Activated CD8-positive, alpha-beta memory T cell treated with anti-CD3 and anti-CD28 coated beads for 1 hour (primary cell): ENCODE measurements at places on chromosomes 12 and 14.

DNA sequence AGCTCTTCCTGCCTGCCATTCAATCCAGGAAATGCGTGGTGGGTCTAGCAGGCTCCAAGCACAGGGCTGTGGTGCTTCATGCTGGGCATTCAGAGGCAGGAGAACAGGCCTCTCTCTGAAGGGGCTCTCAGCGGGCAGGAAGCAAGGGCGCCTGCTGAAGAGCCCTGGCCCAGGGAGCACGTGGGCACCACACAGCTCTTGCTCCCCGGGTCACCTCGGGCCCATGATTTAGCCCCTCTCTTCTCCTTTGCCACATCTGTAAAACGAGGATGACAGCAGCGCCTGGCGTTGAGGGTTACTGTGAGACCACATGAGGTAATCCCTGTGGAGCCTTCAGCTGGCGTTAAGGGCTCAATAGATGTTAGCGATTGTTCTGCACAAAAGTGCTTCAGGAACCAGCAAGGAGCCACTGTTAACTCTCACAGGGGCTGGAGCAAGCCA is 37.6 kb upstream of the SPTLC2 start:
- no peak for DNase-seq

DNA sequence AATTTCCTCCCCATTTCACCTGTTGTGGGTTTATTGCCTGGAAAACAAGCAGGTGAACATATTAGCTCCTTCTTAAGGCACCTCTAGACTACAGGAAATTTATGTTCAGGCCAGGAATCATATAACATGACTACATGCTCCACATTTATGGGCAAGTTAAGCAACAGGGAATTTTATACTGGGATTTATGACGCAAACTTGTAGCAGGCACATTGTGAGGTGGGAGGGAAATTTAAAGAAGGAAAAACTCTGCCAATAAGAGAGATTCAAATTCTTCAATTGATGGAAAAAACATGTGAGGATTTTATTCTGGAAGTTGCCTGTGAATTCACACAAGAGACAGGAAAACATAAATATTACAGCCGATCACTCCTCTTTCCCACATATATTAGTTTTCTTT is 93.9 kb downstream of the TBC1D30 start:
- no peak for DNase-seq

DNA sequence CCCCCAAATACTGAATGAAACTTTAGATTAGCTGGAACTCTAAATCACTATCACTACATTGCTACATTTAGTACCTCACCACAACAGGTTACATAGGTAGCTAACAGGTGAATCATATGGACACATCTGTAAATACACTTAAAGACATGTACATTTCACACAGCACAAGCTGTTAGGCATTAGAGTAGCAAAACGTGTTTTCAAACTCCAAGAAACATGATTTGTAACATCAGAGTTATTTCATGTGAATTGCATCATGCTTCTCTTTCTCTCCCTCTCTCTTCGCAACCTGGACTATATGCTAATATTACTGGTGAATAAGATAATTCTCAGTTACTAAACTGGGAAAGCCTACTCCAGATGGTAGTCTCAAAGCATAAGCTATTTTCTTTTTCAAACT is 4.3 kb downstream of the SEL1L start:
- no peak for DNase-seq

DNA sequence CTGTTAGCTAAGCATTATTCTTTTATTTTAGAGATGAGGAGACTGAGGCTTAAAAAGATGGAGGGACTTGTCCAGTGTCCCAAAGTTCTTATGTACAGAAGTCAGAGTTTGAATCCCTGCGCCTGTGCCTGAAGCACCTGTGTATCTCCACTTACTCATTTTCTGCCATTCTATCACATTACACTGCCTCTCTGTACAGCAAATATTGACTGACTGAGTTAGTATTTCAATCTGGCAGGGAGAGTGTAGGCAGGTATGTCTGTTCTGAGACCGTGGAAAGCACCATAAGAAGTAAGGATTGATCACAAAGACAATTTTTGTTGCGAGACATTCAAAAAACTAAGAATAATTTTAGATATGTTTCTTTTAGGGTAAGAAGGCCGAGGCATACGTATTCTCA is 162.7 kb downstream of the KITLG start:
- DNase-seq = no peak

DNA sequence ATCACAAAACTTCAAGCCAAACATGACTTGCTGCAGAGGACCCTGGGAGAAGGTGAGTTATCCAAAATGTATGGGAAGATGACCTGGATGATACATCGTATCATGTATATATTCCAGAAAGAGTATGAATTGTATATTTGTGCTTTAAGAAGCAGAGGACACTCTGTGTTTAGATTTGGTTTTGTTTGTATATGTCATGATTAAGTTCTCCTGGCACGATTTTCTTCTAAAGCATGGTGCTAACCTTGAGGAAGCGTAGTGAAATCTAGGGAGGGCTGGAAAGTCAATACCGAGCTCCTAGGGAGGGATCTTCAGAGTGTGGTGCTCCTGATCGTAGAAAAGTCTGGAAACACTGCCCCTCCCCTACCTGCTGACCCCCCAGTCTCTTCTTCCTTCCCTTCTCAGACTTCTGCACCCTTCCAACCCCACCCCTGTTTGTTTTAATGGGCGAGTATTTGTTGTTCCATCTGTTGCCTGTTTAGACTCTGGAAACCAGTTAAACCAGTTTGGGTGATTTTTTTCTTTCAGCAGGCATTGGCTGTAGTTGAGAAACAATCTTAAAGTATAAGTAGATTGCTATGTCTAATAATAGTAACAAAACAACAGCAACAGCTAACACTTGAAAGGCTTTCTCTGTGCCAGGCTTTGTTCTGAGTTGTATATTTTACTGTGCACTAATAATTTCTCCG is 141.6 kb downstream of the KICS2 start:
- DNase-seq = no peak

DNA sequence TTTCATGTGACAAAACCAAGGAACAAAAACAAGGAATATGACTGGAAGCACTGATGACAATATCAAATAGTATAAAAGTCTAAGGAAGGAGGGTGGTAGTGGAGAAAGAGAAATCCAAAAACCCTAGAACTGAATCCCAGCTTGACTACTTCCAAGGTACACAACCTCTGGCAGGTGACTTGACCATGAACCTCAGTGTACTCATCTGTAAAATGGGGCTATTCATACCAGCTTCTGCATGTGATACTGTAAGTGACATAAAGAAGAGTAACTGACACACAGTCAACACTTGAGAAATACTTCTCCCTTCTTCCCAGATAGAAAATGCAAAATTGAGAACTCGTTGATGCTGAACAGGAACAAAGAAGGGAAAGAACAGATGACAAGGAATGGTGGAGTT is 10.3 kb upstream of the DPF3 start:
- no peak for DNase-seq

DNA sequence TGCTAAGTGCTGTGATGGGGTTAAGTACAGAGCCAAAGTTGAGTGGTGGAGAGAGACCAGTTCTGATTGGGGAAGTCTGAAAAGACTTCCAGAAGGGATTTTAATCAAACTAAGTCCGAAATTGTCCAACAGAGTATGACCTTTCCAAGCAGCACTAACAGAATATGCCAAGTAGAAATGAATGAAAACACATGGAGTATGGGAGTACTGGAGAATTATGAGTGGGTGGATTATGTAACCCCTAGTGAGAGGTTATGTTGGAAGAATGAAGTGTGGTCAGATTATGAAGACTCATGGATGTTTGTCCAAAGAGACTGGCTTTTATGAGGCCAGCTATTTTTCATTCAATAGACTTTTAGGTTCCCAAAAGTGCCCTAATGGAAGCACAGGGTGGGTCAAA is 94.0 kb upstream of the PLEKHA5 start:
- DNase-seq = no peak

- no peak for DNase-seq
Measured at GRCh38 chr14:50932156-50932555, 12.1 kb downstream of the PYGL start.

- no peak for DNase-seq
Measured at GRCh38 chr12:59357811-59358210, 238.0 kb upstream of the SLC16A7 start.

DNA sequence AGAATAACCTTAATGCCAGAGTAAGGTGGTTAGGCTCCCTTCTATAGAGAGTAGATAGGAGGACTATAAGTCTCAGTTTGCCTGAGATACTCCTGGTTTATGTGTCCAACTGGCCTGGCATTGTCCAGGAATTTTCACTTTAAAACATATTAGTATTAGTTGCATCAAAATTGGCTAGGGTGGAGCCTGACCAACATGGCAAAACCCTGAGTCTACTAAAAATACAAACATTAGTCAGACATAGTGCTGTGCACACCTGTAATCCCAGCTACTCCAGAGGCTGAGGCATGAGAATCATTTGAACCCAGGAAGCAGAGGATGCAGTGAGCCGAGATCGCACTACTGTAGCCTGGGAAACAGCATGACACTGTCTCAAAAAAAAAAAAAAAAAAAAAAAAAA is 11.9 kb downstream of the WDHD1 start:
- no peak for DNase-seq

DNA sequence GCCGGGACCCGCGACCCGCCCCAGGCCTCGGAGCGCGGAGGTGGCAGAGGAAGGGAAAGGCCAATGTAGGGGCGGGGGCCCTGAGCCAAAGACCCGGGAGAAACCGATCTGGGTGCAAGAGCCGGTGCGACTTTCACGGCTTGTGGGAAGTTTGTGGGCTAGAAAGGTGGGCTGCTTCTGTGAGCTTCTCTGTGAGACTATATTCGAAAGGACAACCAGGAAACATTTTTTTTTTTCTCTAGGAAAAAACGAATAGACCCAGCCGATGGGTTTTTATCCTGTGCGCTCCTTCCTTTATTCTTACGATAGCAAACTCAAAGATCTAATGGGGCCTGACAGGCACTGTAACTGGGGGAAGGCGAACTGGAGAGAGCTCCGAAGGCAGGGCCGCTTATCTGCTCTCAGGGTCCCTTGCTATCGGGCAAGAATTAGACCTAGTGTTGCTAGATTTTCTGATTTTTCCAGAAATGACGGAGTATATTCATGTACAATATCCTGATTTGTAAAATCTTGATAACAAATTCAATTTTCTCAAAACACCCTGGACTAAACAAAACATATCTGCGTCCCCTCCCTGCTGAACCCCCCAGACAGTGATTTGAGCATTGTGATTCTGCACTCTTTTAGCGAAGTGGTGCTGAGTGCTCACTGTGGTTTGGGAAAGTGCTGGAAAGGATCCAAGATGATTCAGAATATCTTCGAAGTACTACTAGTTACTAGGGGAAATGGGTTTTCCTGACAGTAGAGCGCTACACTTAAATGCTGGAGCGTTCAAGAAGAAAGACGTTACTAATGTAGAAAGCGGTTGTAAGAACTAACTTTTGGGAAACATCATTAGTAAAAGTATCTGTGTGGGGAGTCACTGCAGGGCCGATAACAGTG is 563 bp upstream of the STXBP6 start:
- no peak for DNase-seq

DNA sequence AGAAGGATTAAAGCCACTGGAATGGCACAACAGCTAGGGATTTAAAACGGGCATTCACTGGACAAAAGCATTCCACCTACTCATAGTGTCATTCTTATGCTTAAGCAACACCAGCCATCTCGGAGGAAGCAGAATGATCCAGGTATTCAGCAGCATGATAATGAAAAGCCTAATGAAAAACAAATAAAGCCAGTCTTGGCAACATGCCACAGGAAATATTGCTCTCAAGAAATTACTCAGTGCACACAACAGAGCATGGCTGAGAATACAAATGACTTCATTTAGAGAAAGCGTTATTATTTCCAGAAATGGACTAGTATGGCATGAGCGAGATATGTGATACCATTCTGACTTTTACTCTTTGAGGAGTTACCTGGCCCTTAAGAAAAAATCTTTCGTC is 442.2 kb downstream of the APAF1 start:
- DNase-seq = no peak

DNA sequence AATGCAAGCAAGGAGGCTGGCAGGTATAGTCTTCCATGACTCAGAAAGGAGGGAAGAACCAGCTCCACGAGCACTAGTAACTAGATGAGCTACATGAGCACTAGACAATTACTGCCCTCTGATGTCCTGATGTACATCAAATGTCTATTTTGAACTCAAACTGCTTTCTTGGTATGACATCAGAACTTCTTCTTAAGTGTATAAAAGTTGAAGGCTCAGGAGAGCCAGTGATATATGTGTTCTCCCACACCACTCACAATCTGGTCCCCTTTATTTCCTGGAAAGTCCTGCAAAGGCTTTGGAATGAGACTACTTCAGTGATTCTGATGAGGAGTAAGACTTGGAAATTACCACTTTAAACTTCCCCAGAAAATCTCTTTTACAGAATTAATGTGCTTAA is 18.5 kb upstream of the DHRS7 start:
- no peak for DNase-seq

- no peak for DNase-seq
Measured at GRCh38 chr12:79083181-79083580, 218.6 kb downstream of the SYT1 start.

GRCh38 chr14:74649673-74650072 is 37.6 kb upstream of the LTBP2 start:
- no peak for DNase-seq

DNA sequence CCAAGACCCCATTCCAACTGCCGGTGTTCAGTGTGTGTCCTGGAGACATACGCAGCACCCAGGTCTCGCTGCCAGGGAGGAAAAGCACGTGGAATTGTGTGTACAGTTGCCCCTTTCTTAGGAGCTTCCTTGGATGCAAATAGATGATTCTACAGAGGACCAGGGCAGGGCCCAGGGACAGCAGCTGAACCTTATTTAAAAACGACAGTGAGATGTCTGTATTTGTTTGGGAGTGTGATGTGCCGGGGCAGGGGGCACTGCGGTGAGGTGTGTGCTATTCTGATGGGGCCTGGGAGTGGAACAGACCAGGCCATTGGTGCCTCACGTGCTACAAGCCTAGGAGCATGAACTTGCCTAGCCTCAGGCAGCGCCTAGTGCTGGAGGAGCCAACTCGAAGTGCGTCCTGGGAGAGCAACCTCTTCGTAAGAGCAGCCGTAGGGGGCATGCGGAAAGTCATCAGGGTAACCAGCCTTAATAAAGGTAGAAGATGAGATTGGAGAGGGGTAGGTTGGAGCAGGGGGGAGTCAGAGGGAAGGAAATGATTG is 98.3 kb upstream of the ESRRB start:
- DNase-seq = no peak

DNA sequence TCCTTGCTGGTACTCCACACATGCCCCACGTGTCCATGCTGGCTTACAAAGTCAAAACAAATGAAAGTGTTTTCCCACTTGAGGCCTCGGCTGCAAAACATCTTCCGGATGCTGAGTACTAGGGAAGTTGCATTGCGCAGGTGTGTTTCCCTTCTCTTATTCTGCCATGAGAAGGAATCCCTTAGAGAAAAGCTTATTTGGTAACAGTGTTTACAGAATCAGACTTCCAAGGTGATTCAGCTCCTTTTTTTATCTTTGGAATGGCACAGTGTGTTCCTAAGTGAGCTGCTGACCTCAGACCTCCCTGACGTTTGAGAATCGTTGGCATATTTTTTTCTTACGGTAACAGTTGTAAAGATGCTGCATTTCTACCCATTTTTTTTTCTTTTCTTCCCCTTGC is 211.3 kb downstream of the ESR2 start:
- no peak for DNase-seq

GRCh38 chr14:68099495-68100045 is 280.0 kb downstream of the RAD51B start:
- DNase-seq = no peak

GRCh38 chr14:24876996-24877395 is 173.0 kb downstream of the STXBP6 start:
- DNase-seq = no peak

GRCh38 chr12:126219654-126220279 is 1154.5 kb downstream of the AACS start:
- DNase-seq = no peak

- DNase-seq = no peak
Measured at GRCh38 chr12:100656141-100656540, 82.7 kb downstream of the GAS2L3 start.

GRCh38 chr12:102106905-102107304 is 13.0 kb downstream of the NUP37 start:
- DNase-seq = no peak
